ENCODE measurements at places on chromosomes 13 and 19.

- H3K27ac ChIP-seq = no peak overlapping the region
- H3K36me3 ChIP-seq = peaks cover 8% of the 10 kb centered on the region
- H3K4me3 ChIP-seq = no peak overlapping the region
- DNase-seq = no peak
- peaks cover 29% of the 10 kb centered on the region for H3K27me3 ChIP-seq
Observed at GRCh38 chr19:5557691-5558090, 10.1 kb downstream of the TINCR start.

- H3K27ac ChIP-seq = peak overlapping the region; percentile 77
- H3K27me3 ChIP-seq = no peaks in the 10 kb centered on the region
- peaks cover 25% of the 10 kb centered on the region for H3K4me1 ChIP-seq
Observed at GRCh38 chr13:36323951-36324566, 22.1 kb downstream of the SPART start.

DNA sequence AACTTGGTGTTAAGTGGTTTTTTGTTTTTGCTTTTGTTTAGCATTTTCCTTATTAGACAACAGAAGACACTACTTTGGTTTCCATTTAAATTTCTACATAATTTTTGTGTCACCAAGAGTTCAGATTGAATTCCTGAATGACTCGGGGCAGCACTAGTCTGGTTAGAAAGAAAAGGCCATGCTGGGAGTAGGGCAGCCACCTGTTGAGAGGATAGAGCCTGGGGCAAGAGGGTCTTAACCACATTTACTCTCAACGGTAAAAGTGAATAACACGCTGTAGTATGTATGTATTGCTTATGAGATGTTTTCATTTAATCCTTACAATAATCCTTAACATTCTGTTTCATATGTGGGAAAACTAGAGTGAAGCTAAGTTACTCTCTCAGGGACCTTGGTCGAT lies 71.6 kb downstream of the GPR12 start:
- peaks cover 56% of the 10 kb centered on the region for H3K36me3 ChIP-seq
- no peak overlapping the region for H3K27ac ChIP-seq
- DNase-seq = no peak

GRCh38 chr13:96621634-96622183 lies 372.6 kb downstream of the OXGR1 start:
- no peak overlapping the region for H3K27ac ChIP-seq
- H3K36me3 ChIP-seq = no peaks in the 10 kb centered on the region
- no peaks in the 10 kb centered on the region for H3K27me3 ChIP-seq
- no peaks in the 10 kb centered on the region for H3K4me1 ChIP-seq
- no peak for DNase-seq

DNA sequence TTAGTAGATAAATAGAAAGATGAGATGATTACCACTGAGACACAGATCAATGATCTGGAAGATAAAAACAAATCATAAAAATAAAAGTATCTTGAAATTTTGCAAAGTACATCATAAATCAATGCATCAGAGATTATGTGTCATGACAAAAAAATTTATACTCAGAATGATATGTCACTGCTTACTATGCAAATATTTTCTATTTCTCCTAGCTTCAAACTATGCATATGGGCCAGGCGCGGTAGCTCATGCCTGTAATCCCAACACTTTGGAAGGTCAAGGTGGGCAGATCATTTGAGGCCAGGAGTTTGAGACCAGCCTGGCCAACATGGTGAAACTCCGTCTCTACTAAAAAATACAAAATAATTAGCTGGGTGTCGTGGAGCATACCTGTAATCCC lies 17.3 kb upstream of the RBM26 start:
- peaks cover 20% of the 10 kb centered on the region for H3K4me1 ChIP-seq
- no peaks in the 10 kb centered on the region for H3K27me3 ChIP-seq
- H3K27ac ChIP-seq = no peak overlapping the region
- no peaks in the 10 kb centered on the region for H3K36me3 ChIP-seq
- no peak for DNase-seq
